ENCODE measurements at places on chromosomes 2 and 18. TPM values are rescaled to one million over a fixed set of nuclear protein-coding genes. Genes with fewer than 3 reads are reported as not detected.

The LRP2 gene
- 0.21 TPM for polyA plus RNA-seq

- peak; percentile 25 for DNase-seq
Measured at GRCh38 chr2:215521031-215521430, 85.2 kb upstream of the FN1 start.

The FBXO41 gene
- polyA plus RNA-seq, result 2.0 TPM

DNA sequence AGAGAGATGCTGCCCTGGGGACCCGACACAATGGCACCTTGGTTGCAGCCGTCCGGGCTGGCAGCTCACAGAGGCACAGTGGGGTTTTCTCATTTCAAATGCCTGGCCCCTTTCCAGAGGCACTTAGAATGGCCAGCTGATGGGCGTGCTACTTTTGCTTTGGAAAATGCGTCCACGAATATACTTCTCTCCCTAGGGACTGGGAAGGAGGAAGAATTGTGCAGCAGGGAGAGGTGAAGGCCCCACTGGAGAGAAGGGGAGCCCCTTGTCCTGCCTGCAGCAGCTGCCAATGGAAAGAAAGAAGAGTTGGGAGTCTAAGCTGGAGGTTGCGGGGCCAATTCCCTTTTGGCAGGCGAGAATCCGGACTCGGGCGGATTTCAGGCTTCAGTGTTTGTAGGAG is 1.1 kb upstream of the MAL start:
- DNase-seq, result no peak

- DNase-seq, result no peak
Measured at GRCh38 chr18:3594760-3595368, 144.9 kb downstream of the TGIF1 start.

All from muscle of arm (tissue), 14 donors.